ENCODE measurements at places on chromosomes 3 and 15. TPM values are rescaled to one million over a fixed set of nuclear protein-coding genes. Genes with fewer than 3 reads are reported as not detected.

GRCh38 chr3:108548304-108548703 lies 37.9 kb upstream of the MYH15 start:
- H3K27ac ChIP-seq = no peak overlapping the region
- no peak for DNase-seq
- peaks cover 5% of the 10 kb centered on the region for H3K4me1 ChIP-seq
- no peak overlapping the region for H3K4me3 ChIP-seq
- no peaks in the 10 kb centered on the region for H3K27me3 ChIP-seq

DNA sequence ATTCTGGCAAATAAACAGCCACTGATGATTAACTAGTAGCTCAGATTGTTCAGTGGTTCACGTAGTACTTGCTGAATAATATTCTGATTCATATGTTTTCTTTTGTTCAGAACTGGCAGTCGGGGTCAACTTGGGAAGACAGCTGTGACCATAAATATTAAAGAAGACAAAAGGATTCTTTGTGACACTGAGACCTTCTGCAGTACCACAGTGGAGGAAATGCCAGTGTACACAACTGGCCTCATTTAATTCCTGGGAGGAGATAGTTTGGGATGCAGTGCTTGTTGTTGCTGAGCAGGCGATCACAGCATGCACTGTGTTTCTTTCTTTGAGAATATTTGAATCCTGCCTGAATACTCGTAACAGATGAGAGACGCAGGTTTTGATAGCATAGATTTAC lies 26.7 kb upstream of the MCF2L2 start:
- no peak for DNase-seq
- peaks cover 18% of the 10 kb centered on the region for H3K36me3 ChIP-seq

CPNE4 gene
- total RNA-seq = 18.1 TPM

ANKRD34C gene
- total RNA-seq = not detected

DNA sequence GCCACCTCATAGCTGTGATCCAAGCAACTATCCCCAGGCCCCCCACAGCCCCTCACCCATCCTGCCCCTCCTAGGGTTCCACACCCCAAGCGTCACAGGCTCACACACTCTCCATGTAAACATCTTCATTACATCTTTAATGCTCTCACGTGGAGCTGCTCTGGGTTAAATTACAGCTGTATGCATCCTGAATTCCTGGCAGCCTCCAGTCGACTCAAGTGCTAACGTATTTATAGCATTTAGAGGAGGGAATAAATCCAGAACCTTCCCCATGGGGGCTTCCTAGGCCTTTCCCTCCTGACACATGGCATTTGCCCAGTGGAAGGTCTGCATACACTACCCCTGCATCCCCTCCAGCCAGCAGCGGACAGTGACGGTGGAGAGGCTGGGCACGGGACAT lies 9.6 kb downstream of the C3orf18 start:
- DNase-seq = no peak
- no peak overlapping the region for H3K27ac ChIP-seq
- no peaks in the 10 kb centered on the region for H3K27me3 ChIP-seq
- no peak overlapping the region for H3K4me3 ChIP-seq
- H3K4me1 ChIP-seq = no peaks in the 10 kb centered on the region

SLC6A11 gene
- total RNA-seq = 2.6 TPM

LMAN1L gene
- not detected for total RNA-seq

- H3K27ac ChIP-seq = no peak overlapping the region
- peaks cover 5% of the 10 kb centered on the region for H3K4me1 ChIP-seq
- H3K27me3 ChIP-seq = no peaks in the 10 kb centered on the region
- H3K4me3 ChIP-seq = no peak overlapping the region
- DNase-seq = no peak
These were observed 30.6 kb downstream of the LDHAL6B start for GRCh38 chr15:59237119-59237855.

DNA sequence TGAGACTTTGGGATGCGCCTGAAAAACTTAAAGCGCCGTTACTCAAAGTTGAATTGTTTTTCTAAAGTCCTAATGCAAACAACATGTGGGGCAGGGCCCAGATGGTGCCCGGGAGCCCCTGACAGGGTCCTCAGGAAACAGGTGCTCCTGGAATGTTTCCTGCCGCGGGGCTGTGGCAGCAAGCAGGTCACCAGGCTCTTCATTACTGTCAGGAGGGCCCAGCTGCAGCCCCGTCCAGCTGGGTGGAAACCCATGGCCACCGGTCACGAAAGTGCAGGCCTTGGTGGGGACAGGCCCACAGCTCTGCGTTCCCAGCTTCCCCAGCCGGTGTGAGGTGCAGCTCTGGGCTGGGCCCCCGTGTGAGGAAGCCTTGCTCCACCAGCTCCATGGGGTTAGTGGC lies 63.9 kb upstream of the GATA2 start:
- no peaks in the 10 kb centered on the region for H3K4me1 ChIP-seq
- H3K36me3 ChIP-seq = no peaks in the 10 kb centered on the region
- no peak overlapping the region for H3K27ac ChIP-seq
- peaks cover 24% of the 10 kb centered on the region for H3K27me3 ChIP-seq
- H3K4me3 ChIP-seq = no peak overlapping the region
- no peak for DNase-seq

Data from neural crest cell (in vitro differentiated cells).